ENCODE measurements at places on chromosomes 7 and 10. TPM values are rescaled to one million over a fixed set of nuclear protein-coding genes. Genes with fewer than 3 reads are reported as not detected.

GRCh38 chr10:114033566-114033965 lies 10.1 kb upstream of the ADRB1 start:
- no peak for DNase-seq

MRM2 gene
- polyA plus RNA-seq, result 22.3 TPM

DNA sequence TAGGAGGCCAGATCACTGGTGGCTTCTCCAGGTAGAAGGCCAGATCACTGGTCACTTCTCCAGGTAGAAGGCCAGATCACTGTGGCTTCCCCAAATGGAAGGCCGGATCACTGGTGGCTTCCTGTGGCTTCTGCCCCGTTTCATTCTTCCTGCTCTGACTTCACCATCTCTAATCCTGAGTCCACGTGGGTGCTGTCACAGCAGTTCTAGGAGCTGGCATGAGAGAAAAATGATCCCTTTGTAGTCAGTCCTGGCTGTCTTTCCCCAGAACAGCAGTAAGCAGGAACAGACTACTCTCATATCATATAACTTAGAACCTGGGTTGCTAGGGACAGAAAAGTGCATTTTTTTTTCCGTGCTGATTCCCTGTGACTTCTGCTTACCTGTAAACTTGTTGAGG lies 90.9 kb downstream of the ACTR3B start:
- no peak for DNase-seq

TUBB8 gene
- not detected for polyA plus RNA-seq

DNA sequence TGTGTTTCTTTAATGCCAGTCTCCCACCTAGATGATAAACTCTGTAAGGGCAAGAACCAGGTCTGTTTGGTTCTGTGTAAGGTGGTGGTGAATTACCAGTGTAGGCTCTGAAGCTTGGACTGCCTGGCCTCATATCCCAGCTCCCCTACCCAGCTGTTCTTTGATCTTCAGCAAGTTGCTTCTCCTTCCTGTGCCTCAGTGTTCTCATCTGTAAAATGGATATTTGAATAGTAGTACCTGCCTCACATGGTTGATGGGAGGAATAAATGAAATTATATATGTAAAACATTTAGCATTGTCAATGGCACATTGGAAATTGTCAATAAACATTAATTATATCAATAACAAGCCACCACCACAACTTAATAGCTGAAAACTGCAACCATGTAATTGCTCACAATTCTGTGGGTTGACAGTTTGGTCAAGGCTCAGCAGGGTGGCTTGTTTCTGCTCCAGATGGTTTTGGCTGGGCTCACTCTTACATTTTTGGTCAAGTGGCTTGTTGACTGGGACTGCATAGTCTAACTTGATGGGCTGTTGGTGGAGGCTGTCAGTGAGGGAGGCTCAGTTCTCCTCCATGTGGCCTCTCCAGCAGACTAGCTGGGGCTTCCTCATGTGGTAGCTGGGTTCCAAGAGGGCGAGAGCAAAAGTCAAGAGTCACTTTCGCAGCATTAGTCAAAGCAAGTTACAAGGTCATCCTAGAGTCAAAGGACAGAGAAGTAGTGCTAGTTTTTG lies 84.5 kb upstream of the DUSP5 start:
- no peak for DNase-seq

ADARB2 gene
- 1.4 TPM for polyA plus RNA-seq

DNA sequence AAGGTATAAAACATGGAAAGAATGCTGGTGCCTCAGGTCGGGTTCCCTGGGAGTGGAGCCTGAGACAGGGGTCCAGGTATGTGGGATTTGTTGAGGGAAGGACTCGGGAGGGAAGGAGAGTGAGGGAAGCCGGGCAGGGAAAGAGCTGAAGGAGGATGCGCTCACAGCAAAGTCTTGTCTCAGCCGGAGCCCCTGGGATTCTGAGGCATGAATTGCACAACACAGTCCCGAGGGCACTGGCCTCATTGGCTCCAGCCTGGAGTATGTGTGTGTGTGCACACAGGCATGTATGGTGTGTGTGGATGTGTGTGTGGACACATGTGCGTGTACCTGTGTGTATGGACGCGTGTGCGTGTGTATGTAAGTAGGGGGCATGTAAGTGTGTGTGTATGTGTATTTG lies 87.4 kb downstream of the WDFY4 start:
- DNase-seq, result no peak

DNA sequence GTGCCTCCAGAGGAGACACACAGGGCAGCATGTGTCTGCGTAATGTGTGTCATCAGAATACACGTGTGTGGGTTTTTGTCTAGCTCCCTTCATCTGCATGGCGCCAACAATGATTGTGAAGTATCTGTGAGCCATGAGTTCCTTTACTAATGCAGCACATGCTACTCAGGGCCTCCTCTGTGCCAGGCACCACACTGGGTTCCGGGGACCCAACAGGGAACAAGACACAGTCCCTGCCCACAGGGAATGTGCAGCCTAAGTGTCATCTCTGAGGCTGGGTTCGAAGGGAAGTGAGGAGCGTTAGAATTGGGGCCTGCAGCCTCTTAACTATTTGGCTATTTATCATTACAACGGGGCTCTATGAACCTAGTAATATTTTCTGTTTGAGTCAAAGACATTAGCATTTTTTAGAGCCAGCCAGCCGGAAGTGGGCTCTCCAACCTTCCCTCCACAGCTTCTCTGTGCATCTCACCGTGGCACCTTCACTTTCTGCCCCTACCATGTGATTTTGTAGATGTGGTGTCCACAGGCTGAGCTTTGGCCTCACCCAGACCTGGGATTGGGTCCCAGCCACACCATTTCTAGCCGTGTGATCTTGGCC lies 43.9 kb upstream of the SRGN start:
- no peak for DNase-seq

Data from stomach (tissue), 19 donors.